GM06990 (cell line): ENCODE measurements at places on chromosomes 5 and 9.

DNA sequence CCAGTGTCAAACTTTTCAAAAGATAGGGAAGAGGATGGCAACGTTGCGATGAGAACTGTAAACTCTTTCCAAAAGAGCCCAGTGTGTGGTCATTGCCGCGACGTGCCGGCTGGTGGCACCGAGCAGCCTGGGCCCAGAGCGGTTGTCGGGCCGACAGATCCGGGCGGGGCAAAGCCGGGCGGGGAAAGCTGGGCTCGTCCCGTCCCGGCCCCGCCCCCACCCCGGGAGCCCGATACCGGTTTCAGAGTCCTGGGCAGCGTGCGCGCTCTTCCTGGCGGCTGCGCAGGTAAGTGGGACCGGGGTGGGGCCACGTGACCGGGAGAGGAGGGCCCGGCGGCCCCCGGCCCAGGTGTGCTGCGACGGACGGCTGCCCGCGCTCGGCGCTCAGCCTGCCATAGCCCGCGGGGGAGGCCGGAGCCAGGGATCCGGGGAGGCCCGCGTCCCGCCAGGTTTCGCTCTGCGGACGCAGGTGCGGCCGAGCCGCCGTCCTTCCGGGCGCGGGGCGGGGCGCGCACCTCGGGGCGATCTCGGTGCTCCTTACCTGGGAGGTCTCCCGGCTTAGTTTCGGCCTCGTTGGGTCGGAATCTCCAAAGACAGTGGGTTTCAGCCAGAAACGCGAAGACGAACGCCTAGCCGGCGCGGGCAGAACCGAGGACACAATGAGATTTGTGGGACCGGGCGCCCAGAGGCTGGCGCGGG, at the start of gene MARVELD2:
Gene MARVELD2, plus strand, starts transcription at position 232 of the 699 bp plus-strand sequence. CDS start 4,270 bp downstream, outside the sequence.
- DNase-seq: peak; percentile 68

DNA sequence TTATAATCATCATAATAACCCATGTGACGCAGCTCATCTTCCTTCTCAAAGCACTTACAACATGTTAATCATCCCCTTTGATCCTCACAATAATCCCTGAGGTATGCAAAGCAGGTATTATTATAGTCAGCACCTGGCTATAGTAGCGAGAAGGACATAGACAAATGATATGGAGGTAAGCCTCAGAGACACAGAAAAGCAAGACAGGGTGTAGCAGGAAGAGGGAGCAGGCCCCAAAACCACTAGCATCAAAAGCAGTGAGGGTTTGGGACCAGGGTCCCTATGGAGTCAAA, 139.2 kb upstream of the SLC30A5 start:
- no peak for DNase-seq

DNA sequence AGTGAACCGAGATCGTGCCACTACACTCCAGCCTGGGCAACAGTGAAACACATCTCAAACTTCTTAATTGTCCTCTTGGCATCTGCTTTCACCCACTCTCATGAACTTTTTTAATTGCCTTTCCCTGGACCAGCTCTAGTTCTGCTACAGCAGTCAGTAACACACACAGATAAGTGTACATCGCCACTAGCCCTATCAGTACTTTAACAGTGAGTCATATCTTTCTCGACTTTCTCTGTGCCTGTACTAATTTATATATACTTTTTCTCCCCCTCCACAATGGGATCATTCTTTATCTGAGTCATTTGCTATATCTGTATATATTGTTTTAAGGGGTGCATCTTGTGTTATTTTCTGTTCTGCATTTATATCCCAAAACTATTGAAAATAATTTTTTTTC, 6.7 kb downstream of the CDC37L1 start:
- DNase-seq: no peak

DNA sequence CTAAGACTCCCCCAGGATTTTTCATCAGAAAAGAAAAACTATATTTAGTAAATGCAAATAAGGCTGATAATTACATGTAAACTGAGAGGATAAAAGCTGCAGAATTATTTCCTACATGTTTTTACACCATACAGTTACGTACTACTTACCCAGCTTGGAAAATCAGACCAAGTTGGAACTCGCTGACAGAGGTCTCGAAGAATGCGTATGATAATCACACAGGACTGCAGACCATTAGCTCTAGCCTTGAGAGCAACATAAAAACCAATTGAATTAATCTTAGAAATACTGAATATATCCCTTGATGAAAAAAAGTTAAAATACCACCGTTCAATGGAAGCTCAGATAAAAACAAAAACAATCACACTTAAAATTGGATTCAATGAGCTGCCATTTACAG, 65.6 kb downstream of the ZFR start:
- no peak for DNase-seq

GRCh38 chr9:4567601-4568000, 77.3 kb downstream of the SLC1A1 start:
- no peak for DNase-seq

GRCh38 chr9:18330401-18331309, 143.3 kb upstream of the ADAMTSL1 start:
- no peak for DNase-seq

DNA sequence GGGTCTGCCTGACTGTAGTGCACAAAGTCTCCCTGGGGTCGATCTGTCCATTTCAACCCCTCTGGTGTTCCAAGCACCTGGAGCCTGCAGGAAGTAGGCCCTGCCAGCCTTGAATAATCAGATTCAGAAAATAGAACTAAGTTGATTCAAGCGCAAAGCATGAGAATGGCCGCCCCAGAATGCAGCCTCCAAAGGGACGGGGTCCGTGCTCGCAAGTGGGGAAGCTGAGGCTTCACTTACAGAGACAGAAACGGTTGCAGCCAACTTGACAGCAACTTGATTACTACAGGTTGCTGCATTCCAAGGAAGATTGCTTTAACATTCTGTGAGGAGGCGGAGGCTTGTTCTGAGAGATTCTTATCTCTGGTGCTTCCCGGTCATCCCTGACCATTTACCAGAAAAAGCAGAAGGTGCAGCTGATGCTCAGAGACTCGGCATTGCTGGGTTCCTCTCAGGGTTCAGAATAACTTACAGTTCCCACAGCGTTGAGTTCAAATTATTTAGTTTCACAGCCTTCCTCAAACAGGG, 14.9 kb upstream of the LRRC14B start:
- DNase-seq: no peak

DNA sequence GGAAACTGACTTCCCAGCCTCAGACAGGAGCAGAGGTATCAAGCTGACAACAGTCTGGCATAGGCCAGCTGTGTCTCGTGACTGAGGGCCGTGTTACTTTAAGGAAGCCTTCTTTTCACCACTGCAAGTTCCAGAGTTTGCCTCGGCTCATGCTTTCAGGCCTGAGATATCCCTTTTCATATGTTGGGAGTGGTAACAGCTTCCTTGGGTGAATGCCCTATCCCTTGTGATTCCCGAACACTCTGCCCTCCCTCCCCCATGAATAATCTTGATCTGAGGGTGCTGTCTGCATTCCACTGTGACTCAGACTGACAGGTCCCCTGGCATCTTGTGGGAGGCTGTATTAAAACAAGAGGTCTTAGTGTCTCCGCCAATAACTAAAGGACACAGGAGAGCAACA, 49.7 kb upstream of the ARL15 start:
- no peak for DNase-seq

DNA sequence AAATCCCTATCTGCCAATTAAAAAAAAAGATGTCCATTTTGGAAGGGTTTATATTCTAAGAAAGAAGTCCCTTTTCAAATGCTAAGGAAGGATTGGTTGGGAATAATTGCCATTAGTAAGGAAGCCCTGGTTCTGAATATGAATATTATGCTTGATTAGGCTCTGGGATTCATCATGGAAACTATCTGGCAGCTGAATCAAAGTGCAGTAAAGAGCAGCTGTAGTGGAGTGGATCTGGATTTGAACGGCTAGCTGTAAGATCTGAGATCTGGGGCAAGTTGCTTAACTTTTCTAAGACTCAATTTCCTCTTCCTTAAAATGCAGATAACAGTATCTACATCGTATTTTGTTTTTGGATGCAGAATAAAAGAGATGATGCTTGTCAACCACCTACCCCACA, 10.5 kb downstream of the IL12B start:
- DNase-seq: no peak

GRCh38 chr9:132441404-132441803, 31.4 kb downstream of the CFAP77 start:
- no peak for DNase-seq

- no peak for DNase-seq
Measured at GRCh38 chr5:52825826-52826225, 38.1 kb downstream of the ITGA1 start.

DNA sequence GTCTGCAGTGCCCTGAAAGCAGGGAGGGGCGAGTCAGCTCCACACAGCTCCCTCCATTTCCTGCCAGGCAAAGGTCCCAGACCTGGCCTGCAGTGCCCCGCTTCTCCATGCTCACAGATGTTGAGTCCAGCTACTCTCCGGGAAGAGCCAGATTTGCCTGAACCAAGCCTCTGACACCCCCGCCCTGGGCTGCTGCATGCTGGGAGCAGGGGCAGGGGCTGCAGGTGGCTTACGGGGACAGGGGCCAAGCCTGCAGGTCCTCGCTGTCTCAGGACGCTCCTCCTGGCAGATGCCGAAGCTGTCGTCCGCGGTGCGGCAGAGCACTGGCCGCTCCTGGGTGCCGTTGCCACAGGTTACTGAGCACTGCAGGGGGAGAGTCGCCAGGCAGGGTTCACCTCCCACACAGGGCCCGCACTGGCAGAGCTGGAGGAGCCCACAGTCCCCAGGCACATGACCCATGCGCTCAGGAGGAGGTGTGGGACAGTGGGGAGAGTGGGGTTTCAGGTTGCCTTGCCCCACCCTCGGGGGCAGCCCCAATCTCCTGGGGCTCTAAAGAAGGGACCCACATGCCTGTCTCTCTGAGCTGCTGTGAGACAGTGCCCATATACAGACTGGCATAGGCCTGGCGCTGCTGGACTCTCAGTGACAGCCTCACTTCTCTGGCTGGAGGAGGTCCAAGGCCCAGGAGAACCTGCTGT, 62.4 kb downstream of the ZNF354C start:
- DNase-seq: no peak

DNA sequence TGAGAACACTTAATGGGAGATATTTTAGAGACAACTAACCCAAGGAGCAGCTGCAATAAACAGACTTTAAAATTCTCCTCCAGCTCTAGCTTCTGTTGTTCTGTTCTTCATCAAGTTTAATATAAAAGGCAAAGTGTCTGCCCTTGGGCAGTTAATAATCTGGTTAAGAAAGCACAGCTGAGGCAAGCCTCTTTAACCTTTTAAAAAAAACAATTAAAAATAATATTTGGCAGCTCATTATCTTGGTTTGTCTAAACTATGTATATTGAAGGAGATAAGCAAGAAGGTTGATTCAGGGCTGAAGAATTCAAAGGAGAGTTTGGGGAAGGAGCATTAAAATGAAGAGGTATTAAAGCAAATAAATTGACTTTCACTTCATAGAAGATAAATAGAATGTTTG, 75.4 kb downstream of the TSSK1B start:
- no peak for DNase-seq

- DNase-seq: no peak
Measured at GRCh38 chr5:40790947-40791593, 7.1 kb downstream of the PRKAA1 start.

DNA sequence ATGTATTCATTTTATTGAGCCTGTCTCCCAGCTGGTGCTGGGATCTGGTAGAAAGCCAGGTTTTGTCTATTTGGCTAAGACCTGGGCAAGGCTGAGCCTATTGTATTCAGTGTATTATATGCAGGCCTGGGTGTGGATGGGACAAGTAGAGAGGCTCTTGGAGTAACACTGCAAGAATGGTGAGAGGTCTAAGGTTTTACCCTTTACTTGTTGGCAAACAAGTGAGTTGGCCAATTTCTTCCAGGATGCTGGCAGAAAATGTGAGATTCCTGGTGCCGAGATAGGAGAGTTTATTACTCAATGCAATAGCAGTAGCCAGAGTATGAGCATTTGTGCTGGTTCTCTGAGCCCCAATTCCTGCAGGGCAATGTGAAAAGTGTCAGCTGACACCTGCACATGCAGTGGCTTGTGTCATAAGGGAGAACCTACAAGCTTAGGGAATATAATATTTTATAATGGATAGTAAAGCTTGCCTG, 141.7 kb upstream of the PRLR start:
- DNase-seq: no peak

GRCh38 chr5:64340293-64340692, 165.5 kb upstream of the RGS7BP start:
- no peak for DNase-seq
